ENCODE measurements at places on chromosomes 6 and 20.

- no peak for DNase-seq
These were observed 644.3 kb downstream of the EPM2A start for GRCh38 chr6:145090801-145091585.

DNA sequence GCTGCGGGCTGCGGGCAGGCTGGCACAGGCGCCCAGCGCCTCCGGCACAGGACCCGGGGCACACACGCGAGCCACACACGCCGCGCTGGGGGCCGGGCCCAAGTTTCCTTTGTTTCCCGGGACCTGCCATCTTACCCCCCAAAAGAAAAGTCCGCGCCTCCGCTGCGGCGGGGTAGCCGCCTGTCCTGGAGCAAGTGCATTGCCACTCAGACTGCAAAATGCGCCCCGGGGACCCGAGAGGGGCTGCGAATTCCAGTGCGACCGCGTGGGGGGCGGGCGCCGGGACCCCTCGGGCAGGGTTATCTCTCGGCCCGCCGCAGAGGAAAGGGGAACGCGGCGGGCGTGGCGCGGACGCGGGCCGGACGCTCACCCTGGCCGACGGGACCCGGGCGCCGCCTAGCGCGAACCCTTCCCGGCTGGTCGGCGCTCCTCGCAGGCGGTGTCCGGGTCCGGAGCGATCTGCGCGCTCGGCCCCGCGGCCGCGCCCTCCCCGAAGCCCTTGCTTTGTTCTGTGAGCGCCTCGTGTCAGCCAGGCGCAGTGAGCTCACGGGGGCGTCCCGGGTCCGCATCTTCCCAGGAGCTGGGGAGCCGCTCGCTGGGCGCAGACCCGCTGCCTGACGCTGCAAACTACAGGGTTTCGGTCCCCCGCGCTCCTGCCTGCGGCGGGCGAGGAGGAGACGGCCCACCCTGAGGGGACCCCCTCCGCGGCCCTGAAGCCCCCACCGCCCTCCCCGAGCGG, 639 bp upstream of the CD24 start:
- no peak for DNase-seq

GRCh38 chr20:44234566-44235317, 12.4 kb upstream of the GDAP1L1 start:
- no peak for DNase-seq

DNA sequence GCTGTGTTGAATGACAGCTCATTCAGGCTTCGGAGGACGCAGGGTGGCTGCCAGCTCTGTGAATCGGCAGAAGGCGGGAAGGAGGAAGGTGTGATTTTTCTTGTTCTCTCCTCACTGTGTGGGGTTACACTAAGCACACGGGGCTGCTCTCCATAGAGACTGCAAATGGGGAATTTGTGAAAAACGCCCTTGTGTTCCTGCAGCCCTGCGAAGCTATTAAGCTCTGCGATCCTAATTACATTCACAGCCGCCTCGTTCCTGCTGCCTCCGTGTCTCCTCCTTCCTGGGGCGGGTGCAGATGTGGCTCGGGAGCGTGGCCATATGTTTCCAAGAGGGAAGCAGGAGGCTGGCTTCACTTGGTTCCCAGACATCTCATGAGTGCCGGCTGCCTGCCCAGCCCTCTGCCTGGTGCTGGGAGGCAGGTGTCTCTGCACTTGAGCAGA, 124.0 kb downstream of the TOX2 start:
- no peak for DNase-seq

Data from C1 segment of cervical spinal cord (tissue), 14 donors.